ENCODE measurements at places on chromosomes 13 and 19.

- no peak for DNase-seq
Measured at GRCh38 chr19:32264568-32264967, 80.8 kb upstream of the ZNF507 start.

- DNase-seq: no peak
Measured at GRCh38 chr19:17254636-17255035, 8.9 kb upstream of the NR2F6 start.

DNA sequence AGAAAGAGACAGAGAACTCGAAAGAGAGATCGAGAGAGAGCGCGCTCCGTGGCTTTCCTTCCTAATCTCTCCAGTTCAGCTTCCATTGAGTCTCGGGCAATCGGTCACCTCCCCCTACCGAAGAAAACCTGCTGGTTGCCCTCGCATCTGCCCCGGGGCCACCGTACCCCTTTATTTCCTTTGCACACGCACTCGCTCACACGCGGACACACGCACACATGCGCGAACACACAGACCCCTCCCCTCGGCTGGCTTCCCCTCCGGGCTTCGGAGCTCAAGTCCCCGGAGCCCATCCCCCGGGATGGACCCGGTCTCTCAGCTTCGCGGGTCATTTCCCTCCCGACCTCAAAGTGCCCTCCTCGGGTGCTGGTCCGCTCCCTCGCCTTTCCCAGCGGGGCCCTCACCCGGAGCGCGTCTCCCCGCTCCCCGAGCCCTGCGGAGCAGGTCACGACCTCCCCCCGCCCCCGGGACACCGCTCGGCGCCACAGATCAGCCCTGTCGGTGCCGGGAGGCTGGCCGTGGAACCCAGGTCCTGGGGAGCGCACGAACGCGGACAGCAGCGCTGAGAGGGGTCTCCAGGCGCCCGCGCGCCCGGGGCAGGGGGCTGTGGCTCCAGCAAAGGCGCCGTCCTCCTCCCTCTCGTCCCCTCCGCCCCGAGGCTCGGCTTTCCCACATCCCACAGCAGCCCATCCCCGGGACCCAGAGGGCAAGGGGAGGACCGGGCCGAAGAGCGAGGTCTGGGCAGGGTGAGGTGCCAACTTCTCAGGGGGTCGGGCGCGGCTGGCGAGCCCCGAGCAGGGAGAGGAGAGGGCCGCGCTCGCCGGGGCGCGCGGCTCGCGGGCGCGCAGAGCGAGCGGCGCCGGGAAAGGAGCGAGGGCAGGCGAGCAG, 1.8 kb downstream of the DACH1 start:
- DNase-seq: no peak

- DNase-seq: no peak
Measured at GRCh38 chr13:36352350-36352749, 6.2 kb upstream of the SPART start.

- no peak for DNase-seq
Measured at GRCh38 chr13:33375421-33375820, 89.9 kb upstream of the STARD13 start.

DNA sequence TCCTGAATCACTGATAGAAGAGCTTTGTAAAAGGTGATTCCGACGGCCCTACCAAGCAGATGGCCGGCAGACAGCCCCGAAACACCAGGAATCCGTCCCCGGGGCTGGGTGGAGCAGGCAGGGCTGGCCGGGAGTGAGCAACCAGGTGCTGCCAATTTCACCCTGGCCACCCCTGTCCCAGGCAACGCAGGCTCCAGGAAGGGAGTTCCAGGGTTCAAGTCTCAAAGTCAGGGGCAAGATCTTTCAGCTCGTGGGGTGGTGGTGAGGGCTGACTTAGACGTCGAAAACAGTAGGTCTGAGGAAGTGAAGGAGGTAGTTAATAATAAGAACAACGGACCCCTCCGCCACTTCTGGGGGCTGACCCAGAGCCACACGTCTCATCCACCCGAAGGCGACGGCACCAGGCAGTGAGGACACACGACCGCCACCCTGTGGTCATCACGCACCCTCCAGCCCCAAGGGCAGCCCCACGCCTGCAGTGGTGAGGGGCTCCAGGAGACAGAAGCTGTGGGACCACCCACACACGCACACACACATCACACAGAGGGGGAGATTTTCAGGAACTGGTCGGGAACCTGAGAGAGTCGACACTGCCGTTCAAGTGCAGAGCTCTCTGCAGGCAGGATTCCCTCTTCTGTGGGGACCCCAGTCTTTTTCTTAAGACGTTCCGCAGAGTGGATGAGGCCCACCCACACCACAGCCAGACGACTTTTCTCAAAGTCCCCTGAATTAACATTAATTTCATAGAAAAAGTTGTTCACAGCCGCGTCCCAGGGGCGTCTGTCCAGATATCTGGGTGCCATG, 67.2 kb downstream of the SPACA7 start:
- no peak for DNase-seq

Measured in stimulated activated CD4-positive, alpha-beta T cell treated with anti-CD3 and anti-CD28 coated beads, Interleukin-1b, Interleukin-23, amount 100 ng/mL, for 4 hours (primary cell).